ENCODE measurements at places on chromosomes 1 and 21.

DNA sequence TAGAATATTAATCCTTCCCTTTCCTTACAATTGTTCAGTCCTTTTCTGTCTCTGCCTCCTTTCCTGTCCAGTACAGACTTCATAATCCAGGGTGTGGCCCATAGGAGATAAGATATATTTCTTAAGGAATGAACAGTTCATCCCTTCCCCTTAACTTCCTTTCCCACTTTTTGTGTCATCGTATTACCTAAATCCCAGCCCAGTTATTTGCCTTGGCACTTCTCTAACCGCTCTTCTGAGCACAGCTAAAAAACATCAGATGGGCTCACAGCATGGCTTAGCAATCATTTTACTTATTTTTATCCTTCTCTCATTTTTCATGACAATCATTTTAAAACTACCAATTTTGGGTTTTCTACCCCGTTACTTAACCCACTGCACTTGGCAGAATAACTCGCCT lies 39.6 kb downstream of the F3 start:
- DNase-seq, result no peak

DNA sequence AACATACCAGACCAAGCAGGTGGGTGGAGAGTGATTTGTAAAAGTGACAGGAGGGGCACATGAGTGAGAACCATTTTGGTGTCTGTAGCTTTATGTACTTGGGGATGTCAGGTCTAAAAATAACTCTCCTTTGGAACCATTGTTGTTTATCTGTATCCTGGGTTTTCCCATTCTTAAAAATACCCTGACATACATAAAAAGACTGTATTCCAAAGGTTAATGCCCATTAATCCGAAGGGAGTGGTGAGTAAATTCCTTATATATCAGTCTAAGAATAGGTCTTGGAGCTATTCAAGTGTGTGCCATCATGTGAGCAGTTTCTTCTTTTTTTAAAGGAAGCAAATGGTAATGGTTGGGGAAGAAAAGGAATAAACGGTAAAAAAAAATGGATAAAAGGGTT lies 117.5 kb downstream of the TGFB2 start:
- no peak for DNase-seq

- DNase-seq, result no peak
Measured at GRCh38 chr1:201358596-201358995, 18.9 kb downstream of the TNNT2 start.

DNA sequence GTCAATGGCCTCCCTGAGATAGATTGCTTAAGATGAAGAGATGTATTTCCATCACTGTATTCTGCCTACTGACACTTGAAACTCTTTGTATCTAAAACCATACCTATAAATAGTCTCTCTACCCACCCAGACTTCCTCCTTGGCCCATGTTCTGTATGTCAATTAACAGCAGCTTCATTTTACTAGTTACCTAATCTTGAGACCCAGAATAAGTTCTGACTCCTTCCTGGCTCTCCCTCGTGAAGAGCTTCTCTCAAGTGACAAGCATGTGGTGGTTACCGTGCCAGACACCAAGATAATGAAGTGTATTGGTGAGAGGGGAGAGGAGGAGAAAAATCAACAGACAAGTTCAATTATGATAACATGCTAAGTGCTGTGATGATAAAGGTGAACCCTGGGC lies 128.8 kb upstream of the RAVER2 start:
- no peak for DNase-seq

DNA sequence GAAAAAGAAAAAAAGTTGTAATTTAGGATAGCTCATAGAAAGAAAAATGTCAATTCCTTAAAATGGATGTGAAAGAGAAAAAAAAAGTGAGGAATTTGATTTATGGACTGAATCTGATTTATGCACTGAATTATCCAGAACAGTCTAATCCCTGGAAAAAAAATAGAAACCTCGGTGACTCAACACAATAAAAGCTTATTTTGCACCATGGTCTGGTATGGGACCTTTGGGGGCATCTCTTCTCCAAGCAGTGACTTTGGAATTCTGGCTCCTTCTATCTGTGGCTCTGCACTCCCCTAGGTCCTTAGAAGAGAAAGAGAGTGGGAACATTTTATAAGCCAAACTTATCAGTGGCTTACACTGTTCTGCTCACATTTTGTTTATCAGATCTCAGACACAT lies 471.7 kb upstream of the B3GALT2 start:
- no peak for DNase-seq

- no peak for DNase-seq
Measured at GRCh38 chr1:7564137-7564536, 207.0 kb upstream of the VAMP3 start.

DNA sequence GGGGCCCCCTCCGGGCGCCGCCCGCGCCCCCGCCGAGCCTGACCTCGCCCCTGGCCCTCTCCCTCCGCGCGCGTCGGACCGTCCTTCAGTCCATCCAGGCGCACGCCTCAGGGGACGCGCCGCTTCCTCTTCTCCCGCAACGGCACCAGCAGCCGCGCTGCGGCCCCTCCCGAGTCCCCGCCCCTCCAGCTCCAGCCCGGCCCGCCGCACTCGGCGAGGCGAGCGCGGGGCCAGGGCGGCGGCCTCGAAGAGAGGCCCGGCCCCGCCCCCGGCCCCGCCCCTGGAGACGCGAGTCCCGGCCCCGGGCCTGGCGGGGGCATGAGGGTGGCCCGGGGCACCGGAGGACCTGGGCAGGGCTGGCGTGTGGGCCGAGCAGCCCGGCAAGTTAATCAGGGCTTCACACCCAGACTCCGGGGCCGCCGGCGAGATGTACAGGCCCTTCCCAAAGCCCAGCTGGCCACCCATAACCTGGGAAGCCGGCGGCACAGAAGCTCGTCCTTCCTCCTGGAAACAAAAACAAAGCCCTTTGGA lies at the start of gene IGSF3:
IGSF3 (minus strand) TSS at position 159 of the 531 bp plus-strand sequence. CDS start 1,407 bp downstream, outside the sequence.
- no peak for DNase-seq

- no peak for DNase-seq
Measured at GRCh38 chr1:81217058-81217457, 583.7 kb upstream of the ADGRL2 start.

DNA sequence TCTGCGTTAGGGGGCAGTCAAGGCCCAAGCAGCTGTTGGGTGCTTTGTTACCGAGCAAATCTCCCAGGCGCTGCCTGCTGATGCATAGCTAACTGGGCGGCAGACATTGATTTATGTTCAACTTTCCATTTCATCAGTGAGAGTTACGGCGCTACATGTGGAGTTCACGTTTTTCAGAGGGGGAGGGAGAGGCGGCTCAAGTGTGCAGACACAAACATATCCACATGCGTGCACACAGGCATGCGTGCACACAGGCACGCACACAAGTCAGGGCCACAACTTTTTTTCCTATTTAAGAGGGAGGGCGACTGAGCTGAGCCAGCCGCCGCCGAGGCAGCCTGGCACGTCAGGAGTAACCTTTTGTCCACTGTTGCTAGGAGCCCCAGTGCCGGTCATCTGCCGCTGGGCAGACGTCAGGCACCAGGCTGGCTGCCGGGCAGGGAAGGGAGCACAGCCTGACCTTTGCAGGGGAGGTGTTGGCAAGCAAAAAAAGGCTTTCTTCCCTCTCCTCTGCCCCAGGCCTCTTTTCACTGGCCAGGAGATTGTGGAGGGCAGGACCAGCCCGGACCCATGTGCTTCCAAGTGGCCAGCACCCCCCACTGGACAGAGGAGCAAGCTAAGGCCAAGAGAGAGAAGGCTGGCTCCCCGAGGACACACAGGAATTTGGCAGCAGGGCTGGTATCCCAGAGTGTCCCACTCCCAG lies 73.3 kb downstream of the MRPL37 start:
- DNase-seq, result peak; percentile 59

GRCh38 chr1:37553927-37554808 lies at the start of gene SNIP1:
Gene SNIP1, minus strand, starts transcription at chr1:37554293. Its CDS starts 64 bp downstream, at chr1:37554229.
- DNase-seq, result peak; percentile 83

- no peak for DNase-seq
Measured at GRCh38 chr1:233909195-233909594, 4.7 kb downstream of the SLC35F3 start.

DNA sequence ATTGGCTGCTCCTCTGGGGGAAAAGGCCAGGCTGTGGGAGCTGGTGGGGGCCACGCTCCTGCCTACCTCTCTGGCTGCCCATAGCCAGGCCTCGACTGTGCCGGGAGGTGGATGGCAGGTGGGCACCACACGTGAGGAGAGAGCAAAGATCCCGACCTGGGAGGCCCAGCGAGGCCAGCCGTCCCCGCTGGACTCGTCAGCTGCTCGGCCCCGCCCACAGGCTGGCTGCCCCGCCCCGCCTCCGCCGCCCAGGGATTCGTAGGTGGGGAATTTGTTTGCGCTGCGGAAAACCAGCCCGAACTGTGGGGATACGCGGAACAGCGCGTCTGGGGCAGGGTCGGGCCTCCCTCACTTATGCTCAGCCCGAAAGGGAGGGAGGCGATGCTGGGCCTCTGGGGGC lies 31.7 kb downstream of the TP73 start:
- no peak for DNase-seq

DNA sequence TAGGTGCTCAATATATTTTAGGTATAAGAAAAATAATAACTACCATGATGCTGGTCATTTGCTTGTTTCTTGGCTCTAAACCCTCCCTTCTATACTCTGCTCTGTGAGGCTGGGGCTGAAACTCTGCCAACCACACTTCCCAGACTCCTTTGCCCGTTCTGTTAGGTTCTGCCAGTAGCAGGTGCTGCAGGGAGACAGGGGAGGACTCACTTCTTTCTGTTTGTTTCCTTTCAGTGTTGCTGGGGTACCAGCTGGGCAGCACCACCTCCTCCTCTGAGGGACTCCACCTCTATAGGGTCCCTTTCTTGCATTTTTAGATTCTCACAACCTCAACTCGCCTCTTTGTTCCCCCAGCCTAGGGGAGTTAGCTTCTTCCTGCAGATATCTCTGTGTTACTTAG lies 17.0 kb upstream of the SH2D2A start:
- DNase-seq, result no peak

- no peak for DNase-seq
Measured at GRCh38 chr1:43463479-43463878, 9.7 kb upstream of the HYI start.

GRCh38 chr1:5926686-5927435 lies 65.4 kb downstream of the NPHP4 start:
- DNase-seq, result no peak

DNA sequence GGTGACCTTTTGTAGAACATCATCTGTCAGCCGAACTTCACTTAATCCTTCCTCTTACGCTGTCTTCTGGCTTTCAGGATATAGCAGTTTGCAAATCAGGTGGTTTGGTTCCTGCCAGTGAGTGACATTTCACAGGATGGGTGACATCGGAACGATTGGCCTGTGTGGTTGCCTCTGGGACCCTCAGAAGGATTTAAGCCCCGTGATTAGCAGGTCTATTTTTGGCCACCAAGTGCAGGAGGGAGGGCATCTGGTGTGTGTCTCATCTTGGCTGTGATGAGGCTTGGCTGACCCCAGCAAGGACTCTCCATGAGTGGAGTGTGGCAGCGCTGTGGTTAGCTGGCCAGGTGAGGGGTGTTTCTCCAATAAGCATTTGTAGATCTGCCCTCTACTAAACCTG lies 407.6 kb upstream of the VAMP3 start:
- no peak for DNase-seq

- no peak for DNase-seq
Measured at GRCh38 chr1:193014400-193014799, 44.8 kb downstream of the UCHL5 start.

- DNase-seq, result peak; percentile 66
Measured at GRCh38 chr1:37434292-37435225, 39.8 kb upstream of the ZC3H12A start.

DNA sequence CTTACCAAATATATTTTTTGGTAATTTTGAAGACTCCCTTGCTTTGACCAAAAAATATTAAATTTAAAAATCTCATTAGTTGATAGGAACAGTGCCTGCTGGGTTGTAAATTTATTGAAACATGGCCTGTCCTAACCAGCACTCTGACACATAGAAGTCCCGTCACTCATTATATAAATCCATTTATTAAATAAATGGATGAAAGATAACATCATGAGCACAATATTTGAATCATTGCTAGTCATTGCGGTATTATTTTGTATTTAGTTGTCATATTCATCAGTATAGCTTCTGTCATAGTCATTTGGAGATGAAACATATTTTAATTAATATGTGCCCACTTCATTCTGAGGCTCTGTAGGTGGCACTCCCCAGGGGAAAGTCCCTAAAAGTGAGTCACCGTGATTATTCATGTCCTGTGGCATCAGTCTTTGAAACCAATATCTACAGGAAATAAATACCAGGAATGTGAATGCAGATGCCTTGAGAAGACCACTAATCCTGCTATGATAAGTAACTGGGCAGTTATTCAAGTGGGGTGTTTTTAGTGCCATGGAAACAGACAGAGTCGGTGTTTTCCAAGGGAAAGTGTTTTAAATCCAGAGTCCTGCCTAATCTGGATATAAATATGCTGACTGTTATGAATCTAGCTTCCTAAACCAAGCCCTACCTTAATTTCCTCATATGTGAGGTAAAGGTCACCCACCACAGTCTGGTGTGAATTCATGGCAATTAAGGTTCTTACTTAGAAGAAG lies 302.0 kb downstream of the DUSP10 start:
- no peak for DNase-seq

DNA sequence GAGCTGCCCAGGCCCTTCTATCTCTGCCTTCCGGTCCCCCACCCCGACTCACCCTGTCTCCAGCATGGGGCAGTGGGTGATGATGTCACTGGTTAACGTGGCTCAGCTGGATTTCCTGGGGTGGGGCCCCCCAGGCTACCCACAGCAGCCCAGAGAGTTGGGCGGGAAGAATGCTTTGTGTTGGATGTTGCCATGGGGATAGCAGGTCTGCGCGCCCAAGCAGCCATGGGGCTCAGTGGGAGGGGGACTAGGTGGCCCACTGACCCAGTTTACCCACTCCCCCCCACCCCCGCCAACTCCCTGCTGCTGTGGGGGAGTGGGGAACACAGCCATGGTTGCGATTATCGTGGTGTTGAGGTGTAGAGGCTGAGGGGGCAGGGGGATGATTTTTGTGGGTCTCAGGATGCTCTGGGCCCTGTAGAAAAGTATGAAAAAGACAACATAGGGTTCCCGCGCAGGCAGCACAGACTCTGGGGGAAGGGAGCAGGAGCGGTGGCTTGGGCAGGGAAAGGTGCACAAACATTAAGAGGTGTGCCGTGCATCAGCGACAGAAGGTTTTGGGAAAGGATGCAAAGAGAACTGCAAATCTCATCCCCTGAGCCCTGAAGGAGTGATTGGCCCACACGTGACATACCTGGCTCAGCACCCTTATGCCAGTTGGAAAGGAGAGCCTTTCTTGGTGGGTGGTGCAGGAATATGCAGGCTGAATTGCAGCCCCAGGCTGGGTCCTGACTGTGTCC lies 8.5 kb downstream of the CELSR2 start:
- no peak for DNase-seq

GRCh38 chr1:209420276-209420675 lies 163.2 kb upstream of the CAMK1G start:
- DNase-seq, result no peak

Data from nucleus accumbens (tissue), 56 donors.